ENCODE measurements at places on chromosomes 2 and 18.

DNA sequence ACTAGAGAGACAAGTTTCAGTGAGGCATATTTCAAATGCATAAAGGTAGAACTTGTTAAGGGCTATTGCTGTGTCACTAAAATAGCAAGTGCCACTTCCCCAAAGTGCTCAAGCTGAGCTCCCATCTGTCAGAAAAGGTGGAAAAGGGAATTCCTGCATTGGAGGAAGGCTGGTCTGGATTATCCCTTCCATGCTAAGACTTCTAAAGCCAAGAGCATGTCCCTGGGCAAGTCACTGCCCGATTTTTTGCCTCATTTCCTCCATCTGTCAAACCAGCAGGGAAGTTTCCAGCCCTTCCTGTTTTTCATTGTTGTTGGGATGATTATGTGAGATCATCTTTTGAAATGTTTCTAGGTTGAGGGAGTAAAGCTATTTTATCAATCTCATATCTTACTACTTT, 175.5 kb downstream of the SETBP1 start:
- DNase-seq, result no peak

DNA sequence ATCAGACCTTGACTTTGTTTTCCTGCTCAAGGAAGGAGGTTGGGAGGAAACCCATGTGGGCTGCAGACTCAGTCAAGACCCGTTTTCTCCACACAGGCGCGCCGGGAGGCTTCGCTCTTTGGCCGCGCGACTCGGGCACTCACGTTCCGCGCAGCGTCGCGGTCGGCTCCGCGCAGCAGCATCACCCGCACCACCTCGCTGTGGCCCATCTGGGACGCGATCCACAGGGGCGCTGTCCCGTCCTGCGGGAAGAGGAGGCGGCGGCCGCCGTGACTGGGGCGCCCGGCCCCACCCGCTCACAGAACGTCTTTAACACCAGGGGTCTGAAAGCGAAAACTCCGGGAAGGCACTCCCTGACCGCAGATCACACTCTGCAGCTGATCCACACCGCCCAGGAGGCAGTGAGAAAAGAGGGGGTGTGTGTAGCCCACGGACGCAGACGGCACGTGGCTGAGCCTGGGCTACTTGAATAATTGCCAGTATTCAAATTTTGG, 33.1 kb upstream of the NPC1 start:
- DNase-seq, result no peak

DNA sequence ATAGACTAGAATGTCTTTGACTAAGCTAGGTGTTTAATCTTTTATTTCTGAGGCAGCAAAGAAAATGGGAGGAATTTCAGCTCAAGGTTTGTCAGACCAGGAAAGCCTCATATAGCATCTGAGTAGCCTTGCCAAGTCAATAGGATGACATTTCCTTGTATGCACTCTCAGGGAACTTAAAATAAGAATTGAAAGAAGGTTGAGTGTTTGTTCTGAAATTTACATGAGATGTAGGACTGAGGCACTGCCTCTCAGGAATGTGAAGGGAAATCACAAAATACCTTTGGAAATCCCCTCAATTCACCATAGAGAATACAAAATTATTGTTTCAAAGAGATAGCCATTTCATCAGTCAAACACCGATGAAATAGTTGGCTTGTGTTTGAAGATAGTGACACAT, 392.0 kb upstream of the NRP2 start:
- DNase-seq, result no peak

GRCh38 chr18:13422541-13423147, 204.1 kb downstream of the LDLRAD4 start:
- DNase-seq, result no peak

DNA sequence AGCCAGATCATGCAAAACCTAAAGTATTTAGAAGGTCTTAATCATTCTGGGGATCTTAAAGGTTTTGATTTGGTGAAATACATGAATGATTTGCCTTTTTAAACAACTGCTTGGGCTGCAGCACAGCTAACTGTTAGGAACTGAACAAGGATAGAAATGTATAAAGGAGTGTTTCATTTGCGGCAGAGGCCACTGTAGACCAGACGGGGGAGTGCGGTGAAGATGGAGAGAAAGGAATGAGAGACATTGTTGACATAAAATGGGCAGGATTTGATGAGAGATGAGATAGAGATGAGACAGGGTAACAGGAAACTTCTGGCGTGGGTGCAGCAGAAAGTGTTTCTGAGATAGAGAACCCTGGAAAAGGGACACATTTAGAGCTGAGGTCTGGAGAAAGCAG, 308.1 kb downstream of the TMX3 start:
- DNase-seq, result no peak

GRCh38 chr18:7601246-7601615, 34.1 kb downstream of the PTPRM start:
- no peak for DNase-seq

DNA sequence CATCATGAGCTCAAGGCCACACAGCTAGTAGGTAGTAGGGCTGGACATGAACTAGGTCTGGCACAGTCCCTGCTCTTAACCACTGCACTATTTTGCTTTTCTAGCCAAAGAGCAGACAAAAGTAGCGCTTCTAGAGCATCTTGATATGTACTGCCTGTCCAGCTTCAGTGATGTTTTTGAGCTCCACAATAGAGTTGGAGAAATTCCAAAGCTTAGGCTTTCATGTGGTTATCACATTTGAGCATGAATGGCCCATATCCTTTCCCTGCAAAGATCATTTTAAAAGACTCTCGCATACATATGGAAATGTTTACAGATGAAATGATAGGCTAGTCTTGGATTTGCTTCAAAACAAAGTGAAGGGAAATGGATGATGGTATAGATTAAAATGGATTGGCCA, 128.7 kb downstream of the MAP3K20 start:
- DNase-seq, result no peak

DNA sequence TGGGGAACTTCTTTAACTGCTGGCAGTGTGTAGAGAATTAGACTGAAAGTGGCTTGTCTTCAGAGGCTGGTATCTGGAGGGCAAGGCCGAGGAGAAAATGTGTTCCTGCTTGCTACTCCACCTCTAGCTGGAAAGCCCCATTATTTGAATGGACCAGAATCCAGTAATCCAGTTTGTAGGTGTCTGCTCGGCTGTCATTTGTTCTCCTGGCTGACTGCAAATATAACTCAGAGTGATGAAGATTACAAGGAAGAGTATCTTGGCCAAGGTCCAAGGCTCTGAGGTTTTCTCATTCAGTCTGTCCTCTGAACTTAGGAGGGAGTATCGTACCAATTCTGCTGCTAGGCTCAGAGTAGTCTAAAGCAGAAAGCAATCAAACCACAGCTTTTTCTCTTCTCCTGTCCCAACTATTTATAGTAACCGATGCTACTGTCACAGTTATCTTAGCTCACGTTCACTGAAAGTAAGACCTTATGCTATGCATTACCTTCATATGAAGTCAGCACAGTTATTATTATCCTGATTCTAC, 228.6 kb downstream of the SETBP1 start:
- DNase-seq, result no peak

DNA sequence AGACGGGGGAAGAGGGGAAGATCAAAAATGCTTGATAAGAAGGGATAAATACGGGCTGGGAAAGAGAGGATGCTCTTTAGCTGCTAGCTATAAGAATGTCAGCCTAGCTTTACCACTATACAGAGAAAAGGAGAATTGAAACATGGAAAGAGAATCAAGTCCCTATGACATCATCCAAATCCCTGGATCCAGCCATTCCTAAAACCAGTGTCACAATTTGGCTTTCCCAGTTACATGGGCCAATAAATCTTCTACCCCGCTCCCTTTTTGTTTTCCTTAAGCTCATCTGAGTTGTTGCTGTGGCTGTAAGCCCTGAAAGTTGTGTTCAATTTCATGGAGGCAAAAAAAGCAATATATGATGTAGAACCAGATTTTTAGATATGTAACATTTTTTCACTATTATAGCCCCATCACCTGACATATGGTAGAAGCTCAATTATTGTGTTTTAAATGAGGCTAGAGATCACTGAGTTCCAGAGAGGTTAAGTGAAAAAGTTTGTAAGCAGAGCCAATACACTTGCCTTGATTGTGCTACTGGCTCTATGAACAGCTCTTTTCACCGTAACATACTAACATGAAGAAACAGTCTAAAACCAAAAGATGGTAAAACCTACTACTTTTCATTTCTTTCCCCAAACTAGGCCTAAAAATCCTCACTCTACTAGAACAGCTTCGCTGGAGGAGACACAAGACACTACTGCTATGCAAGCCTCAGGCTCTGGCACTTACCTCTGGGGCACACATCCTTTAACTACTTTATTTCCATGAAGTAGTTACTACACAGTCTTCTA, 4.3 kb downstream of the HNRNPLL start:
- no peak for DNase-seq
